ENCODE measurements at places on chromosomes 13 and 19.

- no peak for DNase-seq
These were observed 12.7 kb upstream of the KIR2DL4 start for GRCh38 chr19:54790711-54791110.

GRCh38 chr13:78742659-78743058, 83.7 kb upstream of the OBI1 start:
- DNase-seq: no peak

- DNase-seq: peak; percentile 79
These were observed 32.3 kb upstream of the UQCRFS1 start for GRCh38 chr19:29245215-29245614.

- no peak for DNase-seq
These were observed 2.7 kb downstream of the OR10H2 start for GRCh38 chr19:15730538-15730937.

DNA sequence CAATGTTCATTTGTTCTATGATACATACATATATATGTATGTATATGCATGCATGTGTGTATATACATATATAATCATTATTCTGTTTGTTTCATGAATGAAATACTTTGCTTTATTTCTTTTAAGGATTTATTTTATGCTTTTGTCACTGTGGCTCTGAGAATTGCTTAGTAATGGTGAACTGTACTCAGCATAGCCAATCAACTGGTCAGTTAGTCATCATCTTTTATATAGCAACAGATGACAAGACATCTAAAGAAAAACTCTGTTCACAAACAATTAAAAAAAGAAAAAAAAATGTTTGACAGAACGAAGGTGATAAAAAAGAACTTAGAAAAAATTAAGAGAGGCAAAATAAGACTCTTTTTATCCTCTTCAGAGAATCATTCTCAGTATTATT, 1440.3 kb downstream of the PCDH9 start:
- DNase-seq: no peak

GRCh38 chr13:44155422-44156293, 218.0 kb upstream of the SERP2 start:
- DNase-seq: peak; percentile 88

- no peak for DNase-seq
These were observed 1.7 kb upstream of the ADM5 start for GRCh38 chr19:49687566-49688316.

DNA sequence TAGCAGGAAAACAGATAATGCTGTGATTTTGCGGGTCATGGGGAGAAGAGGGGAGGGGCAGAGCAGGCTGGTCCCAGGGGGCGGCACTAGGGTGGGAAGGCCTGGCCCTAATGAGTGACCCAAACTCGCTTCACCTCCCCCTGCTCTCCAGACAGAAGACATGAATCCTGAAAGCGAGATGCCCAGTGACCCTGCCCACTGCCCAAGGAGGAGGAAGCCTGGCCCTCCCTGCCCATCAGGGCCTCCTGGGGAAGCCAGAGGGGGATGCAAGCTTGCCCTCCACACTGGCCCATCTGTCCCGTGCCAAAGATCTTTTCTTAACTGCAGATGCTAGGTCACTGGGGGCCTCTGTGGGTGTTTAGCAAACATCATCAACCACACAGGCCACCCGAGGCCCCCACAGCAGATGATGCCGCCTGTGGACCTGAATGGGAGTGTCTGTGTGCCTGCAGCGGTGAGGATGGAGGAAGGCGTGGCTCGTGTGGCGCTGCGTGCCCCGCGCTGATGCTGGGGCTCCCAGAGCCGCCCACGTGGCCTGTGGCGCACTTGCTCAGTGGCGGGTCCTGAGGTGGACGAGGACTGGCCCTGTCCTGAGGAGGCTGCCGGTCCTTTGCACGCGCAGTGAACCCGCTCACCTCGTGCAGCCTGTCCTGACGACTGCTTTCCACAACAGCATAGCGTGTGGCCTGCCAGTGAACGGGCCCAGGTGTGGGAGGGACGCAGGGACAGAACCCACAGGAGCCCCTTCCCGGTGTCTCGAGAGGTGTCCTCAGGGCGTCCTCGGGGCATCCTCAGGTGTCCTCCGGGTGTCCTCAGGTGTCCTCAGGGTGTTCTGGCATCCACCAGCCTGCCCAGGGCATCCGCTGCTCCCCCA, 80.5 kb upstream of the MCF2L start:
- no peak for DNase-seq

DNA sequence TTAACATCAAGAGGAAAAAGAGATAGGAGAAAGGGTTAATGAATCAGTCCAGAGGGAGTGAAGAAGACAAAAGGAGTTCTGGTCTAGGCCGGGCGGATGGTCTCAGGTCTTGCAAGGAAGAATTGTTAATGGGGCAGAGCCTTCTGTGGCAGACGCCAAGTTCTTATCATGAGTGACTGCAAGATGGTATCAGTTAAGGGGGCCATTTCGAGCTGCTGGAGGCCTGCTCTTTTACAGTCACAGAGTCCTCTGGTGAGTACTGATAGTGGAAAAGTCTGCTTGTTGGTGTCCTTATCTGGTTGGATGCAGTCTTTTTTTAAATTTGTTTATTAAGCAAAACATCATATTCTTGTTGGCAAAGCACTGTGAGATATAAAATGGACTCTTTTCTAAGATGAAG, 590.9 kb upstream of the SGCG start:
- DNase-seq: no peak

DNA sequence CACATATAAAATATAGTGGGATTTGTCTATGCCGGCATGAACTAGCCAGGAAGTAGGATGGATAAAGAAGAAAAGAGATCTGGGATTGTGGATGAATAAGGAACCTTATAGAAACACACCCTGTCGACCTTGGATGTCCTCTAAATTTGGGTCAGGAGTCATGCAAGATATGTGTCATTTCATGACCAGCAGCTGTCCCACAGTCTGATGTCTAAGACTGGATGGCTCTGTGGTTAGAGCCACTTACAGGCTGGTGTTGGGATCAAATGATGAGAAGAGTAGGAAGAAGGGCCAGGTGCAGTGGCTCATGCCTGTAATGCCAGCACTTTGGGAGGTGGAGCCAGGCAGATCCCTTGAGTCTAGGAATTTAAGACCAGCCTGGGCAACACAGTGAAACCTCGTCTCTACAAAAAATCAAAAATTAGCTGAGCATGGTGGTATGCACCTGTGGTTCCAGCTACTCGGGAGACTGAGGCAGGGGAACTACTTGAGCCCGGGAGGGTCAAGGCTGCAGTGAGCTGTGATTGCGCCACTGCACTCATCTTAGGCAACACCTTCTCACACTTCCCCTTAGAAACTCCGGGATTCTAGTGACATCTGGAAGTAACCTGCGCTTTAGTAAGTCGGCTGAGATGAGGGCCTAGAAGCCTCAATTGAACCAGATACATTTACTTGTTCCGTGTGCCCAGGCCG, 30.8 kb downstream of the TMED1 start:
- no peak for DNase-seq

DNA sequence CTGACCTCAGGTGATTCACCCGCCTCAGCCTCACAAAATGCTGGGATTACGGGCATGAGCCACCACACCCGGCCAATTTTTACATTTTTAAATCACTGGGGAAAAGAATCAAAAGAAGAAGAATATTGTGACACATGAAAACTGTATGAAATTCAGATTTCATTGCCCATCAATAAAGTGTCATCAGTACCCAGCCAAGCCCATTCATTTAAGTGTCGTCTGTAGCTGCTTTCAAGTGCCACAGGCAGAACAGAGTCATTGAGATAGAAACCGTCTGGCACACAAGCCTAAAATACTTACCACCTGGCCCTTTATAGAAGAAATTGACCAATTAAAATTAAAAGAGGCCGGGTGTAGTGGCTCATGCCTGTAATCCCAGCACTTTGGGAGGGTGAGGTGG, 15.3 kb downstream of the COLGALT1 start:
- no peak for DNase-seq

- no peak for DNase-seq
These were observed 55.7 kb upstream of the ABCC4 start for GRCh38 chr13:95356916-95357315.

GRCh38 chr19:46815833-46816627, 27.6 kb upstream of the SLC1A5 start:
- DNase-seq: no peak

GRCh38 chr13:95707442-95708390, 30.8 kb downstream of the DNAJC3 start:
- no peak for DNase-seq

DNA sequence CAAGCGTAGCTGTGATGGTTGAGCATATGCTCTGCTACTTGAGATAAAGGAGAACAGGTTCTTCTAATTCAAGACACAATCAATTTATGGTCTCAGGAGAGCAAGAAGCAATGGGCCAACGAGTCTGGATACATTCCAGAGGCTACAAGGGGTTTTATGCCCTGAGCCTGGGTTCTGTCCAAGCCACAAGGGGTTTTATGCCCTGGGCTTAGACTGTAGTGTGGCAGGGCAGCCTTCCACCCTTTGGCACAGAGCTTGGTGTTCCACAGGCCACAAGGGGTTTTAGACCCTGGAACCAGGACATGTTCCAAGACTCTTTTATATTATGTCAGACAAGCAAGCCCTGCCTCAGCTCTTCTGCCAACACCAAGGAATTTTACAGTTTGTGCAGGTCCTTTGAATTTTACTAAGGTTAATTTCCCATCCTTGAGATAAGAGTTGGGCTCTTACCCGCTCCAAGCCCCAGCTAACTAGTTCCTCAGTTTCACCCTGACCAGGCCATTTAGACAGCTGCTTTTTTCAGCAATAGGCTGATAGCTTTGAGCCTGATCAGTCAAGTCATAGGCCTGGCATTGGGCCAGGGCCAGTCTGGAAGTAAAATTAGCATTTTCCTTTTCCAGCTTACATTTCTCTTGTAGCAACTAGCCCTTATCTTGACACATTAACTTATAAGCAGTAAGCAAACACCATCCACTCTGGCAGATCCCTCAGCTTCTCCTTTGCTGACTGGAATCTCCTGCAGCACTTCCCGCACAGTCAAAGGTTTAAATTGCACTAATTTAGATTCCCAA, 95.0 kb downstream of the ZNF737 start:
- DNase-seq: no peak
